ENCODE measurements at places on chromosomes 4 and X. TPM values are rescaled to one million over a fixed set of nuclear protein-coding genes. Genes with fewer than 3 reads are reported as not detected.

- DNase-seq: no peak
Observed at GRCh38 chr4:26762650-26763049, 98.0 kb upstream of the STIM2 start.

GRCh38 chrX:86154553-86154952 lies 6.3 kb downstream of the DACH2 start:
- DNase-seq: no peak

DNA sequence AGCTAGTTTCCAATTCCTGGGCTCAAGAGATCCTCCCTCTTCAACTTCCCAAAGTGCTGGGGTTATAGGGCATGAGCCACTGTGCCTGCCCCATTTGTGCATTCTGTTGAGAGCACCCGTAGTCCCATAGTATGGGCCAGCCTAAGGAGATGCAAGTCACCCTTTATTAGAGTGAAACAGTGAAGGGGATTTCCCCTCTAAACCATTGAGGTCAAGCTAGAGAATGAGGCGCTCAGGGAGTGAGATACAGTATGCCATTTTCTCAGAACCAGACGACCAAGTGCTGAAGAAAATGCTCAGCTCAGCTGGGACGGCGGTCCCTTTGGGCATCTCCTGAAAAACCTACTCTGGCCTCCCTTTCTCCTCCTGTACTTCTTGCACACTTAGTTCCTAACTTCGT lies 18.7 kb downstream of the RNF4 start:
- DNase-seq: no peak

DNA sequence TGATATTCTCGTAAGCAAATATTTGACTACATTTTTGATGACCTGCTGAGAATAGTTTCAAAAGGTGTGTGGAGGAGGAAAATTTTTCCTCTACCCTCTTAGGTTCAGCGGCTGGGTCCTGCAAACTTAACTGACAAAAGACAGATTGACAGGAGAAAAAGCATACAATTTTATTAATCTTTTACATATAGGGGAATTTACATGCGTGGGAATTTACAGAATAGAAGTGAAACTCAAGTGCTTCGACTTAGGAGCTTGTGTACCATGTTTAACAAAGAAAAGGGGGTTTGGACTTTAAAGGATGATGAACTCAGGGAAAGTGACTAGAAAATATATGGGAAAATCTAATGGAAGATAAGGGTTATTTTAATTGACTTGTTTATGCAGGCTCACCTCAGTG lies 2.5 kb downstream of the HERC6 start:
- no peak for DNase-seq

DNA sequence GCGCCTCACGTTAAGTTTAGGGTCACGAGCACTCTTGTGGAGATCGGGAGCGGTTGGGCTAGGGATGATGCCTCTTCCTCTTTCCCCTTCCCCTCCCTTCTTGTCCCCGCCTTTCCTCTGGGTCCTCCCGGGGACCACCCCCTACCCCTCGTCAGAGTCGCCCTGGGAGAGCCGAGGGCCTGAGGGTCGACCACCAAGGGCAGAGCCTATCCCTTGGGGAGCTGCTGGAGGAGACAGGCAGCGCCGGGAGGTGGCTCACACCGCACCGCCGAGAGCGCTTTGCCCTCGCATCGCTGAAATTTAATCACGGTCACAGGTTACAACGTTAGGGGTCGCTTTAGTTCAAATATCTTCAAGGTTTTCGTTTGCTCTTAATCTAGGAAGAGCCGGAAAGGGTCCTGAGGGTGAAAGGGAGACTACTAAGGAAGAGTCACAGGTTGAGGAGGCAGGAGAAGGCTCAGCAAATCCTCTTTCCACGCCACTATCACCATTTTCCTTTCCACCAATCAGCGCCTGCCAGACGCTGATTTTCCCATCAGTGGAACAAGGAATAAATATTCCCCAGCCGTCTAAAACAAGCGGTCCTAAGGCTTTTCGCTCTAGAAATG lies 528 bp upstream of the SNCA start:
- DNase-seq: peak; percentile 26

DNA sequence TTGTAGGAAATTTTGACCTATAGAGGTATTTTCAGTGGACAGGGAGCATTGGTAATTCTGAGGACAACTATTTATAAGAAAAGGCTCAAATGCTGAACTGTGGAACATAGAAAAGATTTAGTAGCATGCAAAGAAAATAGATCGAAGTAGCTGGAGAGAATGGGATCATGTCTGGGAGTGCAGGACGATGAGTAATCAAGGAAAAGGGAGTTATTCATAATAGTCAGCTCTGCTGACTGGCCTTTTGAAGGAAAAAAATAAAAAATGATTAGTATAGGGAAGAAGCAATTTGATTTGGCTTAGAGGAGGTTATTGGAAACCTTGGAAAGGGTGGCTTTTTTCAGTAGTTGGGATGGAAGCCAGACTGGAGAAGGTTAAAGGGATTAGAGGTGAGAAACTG lies 22.9 kb upstream of the ANK2 start:
- no peak for DNase-seq

DNA sequence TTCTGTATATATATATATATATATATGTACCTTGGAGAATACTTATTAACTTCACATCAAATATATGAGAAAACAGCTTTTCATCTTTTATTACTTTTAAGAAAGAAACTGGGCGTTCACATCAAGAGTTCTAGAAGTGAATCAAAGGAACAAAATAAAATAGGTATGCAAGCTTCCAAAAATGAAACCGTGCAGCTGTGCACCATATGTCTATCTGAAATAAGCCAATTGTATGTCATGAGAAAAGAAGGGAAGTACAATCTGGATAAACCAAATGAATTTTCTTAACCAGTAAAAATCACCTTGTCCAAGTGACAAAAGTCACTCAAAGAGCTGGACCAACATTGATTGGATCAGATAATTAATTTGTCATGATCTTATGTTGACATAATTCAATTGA lies 405.4 kb upstream of the TECRL start:
- no peak for DNase-seq

GRCh38 chrX:144849141-144849540 lies 398.2 kb upstream of the SPANXN1 start:
- DNase-seq: no peak

ADH4 gene
- total RNA-seq: 1.1 TPM

TMPRSS11D gene
- total RNA-seq: not detected

GRCh38 chr4:188603646-188604045 lies 464.4 kb downstream of the TRIML1 start:
- DNase-seq: no peak

GRCh38 chrX:72372735-72373134 lies 67.0 kb upstream of the CITED1 start:
- DNase-seq: no peak

DNA sequence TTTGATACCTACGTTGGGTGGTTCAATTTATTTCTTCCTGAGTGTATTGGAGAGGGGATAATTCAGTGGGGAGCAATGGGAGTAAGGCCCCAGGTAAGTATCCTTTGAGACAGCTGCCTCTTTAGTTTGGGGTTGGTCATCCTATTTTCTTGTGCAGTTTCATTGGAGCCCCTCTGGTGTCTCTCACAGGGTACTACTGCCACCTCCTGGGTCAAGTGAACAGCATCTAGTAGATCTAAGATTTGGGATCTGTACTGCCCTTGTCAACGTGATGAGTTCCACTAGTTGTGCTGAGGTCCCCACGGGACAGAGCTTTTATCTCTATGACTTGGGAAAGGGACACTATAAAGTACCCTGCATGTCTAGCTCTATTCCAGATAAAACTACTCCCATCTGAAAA lies 80.6 kb downstream of the PBDC1 start:
- no peak for DNase-seq

GRCh38 chrX:85243761-85244449 lies at the start of the genes SATL1 and ZNF711:
SATL1 (minus strand) TSS chrX:85243779; CDS start chrX:85108968, 134,811 bp downstream.
ZNF711 (plus strand) TSS chrX:85243991; CDS start chrX:85247573, 3,582 bp downstream.
- peak; percentile 60 for DNase-seq

RPS6KA6 gene
- 2.2 TPM for total RNA-seq

GAGE12E gene
- total RNA-seq: not detected

- peak; percentile 41 for DNase-seq
Observed at GRCh38 chrX:1661048-1661921, 46.4 kb downstream of the ASMT start.

DNA sequence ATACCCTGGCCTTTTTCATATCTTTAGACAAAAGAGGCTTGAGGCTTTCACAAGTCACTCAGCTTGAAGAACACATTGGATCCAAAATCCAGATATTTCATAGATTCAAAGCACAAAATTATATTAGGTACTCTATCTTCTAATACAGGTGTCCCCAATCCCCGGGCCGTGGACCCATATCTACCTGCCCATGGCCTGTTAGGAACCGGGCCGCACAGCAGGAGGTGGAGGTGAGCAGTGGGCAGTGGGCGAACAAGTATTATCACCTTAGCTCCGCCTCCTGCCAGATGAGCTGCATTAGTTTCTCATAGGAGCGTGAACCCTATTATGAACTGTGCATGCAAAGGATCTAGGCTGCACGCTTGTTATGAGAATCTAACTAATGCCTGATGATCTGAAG lies 18.7 kb downstream of the YIPF7 start:
- no peak for DNase-seq

- no peak for DNase-seq
Observed at GRCh38 chr4:34293459-34293858, 1950.9 kb downstream of the ARAP2 start.

GRCh38 chr4:185039508-185040273 lies 21.4 kb downstream of the HELT start:
- peak; percentile 45 for DNase-seq

- no peak for DNase-seq
Observed at GRCh38 chr4:151641167-151641566, 119.6 kb downstream of the GATB start.

RGN gene
- total RNA-seq: 9.3 TPM

HSFX4 gene
- total RNA-seq: not detected

DNA sequence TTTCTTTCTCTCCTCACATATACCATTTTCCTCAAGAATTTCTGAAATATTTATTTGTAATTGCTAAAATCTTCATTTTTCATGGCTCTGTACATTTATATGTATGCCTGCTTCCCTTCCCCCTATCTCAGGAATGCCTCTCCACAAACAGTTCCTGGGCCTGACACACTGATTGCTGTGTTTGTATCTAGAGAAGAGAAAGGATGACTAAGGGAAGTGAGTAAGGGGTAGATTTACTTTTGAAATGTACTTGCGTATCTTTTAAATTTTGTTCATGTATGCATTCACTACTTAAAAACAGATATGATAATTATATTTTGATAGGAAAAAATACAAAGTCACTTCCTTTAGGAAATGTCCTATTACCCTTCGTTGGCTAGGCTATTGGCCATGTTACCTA lies 790.8 kb downstream of the PCDH18 start:
- DNase-seq: no peak
